ENCODE measurements at places on chromosomes 6 and 20.

- no peak for DNase-seq
Measured at GRCh38 chr6:111788379-111789276, 84.6 kb downstream of the FYN start.

GRCh38 chr6:112362812-112363570 is 15.9 kb downstream of the RFPL4B start:
- DNase-seq: no peak

- DNase-seq: no peak
Measured at GRCh38 chr6:6495851-6496250, 92.7 kb upstream of the LY86 start.

DNA sequence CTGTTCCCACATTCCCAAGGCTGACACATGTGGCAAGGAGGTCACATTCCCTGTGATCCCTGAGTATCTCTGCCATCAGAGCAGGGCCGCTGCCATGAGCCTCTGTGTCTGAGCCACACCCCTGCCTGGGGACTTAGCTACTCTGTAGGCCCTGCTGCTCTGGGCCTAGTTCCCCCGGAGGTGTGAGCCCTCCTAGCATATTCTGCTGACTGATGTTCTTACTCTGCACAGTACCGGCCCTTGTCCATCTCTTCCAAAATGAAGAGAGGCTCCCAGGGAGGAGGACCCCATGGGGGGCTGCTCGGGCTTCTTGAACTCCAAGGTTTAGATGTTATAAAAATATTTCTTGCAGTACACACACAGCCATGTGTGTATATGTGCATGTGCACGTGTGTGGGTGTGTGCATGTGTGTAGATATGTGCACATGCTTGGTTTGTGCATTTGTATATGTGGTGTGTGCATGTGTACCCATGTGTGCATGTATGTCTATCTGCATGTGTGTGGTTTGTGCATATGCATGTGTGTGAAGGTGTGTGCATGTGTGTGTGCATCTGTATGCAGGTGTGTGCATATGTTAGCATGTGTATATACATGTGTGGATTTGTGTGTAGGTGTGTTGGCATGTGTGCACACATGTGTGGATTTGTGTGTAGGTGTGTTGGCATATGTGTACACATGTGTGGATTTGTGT is 101.2 kb downstream of the ERMARD start:
- no peak for DNase-seq

DNA sequence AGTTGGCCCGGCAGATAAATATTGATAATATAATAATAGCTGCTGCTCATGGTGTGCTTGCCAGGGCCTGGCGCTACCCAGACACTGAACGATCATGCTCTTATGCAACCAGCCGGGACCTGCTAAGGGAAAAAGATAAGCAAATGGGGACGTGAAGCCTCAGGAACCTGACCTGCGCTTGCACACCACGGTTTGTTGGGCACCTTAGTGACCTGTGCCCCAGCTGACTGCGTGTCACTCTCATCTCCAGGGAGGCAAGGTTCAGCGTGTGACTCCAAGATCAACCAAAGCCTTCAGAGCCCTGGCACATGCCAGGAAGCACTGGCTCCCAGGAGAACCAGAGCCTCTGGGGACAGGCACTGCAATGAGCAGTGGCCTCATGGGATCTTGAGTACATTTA is 111.1 kb downstream of the AGPAT4 start:
- no peak for DNase-seq

- no peak for DNase-seq
Measured at GRCh38 chr6:168024951-168025510, 27.6 kb downstream of the KIF25 start.

DNA sequence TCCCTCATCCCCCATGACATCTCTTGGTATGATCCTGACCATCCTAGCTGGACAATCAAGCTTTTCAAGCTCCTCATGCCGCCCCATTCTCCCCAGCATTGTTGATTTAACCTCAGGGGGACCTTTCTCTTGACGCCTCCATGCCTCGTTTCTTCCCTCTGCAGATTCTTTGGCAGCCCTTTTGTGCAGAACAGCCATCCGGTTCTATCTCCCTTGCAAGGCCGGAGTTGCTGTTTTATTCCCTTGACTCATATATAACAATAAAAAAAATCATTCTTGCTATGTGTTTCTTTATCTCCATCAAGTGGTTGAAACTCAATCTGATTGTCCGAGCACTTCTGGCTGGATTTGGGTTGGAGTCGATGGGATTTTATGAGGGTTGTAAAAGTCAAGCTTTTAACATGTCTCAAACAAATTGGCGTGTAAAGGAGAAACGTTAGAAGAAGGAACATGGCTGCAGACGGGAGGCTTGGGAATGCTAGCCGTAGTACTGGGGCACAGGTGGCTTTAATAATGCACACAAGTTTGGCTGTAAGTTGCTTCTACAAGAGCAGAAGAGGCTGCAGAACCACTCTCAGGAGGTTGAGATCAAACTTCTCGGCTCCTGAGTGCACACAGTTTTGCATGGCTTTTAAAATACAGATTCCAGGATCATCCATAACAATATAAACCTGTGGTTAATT is 3.9 kb upstream of the SULF2 start:
- DNase-seq: no peak

GRCh38 chr6:95544517-95545225 is 32.7 kb upstream of the MANEA start:
- DNase-seq: no peak
